Stimulated activated CD4-positive, alpha-beta T cell treated with anti-CD3 and anti-CD28 coated beads, Interleukin-4, amount 100 ng/mL, for 48 hours (primary cell): ENCODE measurements at places on chromosomes 2 and 18.

- DNase-seq, result no peak
Measured at GRCh38 chr18:56662902-56663301, 11.7 kb downstream of the WDR7 start.

GRCh38 chr2:174951745-174952144, 53.4 kb downstream of the CHN1 start:
- no peak for DNase-seq

DNA sequence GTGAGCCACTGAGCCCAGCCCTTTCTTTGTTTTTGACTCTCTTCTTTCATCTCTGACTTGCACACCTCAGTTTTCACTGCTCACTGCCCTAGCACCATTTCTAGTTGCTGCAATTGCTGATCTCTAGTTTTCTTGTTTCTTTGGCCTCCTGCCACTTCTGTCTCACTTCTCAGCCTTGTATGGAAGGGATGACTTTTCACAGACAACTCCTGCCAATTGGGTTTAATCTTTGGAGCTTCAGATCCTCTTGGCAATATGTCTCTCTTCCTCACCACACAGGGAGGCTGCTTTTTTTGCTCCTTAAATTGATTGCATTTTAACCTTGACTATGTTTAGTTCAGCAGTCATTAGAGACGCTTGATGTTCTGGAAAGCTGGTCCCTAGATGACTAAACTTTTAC, 323.1 kb downstream of the CTNNA2 start:
- DNase-seq, result no peak

DNA sequence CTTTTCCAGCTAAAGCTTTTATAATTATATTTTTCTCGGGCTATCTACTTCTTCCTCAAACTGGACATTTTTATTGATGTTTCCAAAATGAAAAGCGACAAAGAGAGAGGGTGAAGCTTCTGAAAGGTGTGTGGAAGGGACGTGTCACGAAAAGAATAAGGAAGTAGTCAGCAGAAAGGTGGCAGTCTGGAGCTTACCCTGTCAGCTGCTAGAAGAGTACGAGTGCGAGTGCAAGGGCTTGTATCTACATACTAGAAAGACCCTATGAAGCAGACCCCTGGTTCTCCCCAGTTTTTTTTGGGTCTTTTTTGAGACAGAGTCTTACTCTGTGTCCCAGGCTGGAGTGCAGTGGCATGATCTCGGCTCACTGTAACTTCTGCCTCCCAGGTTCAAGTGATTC, 14.6 kb downstream of the FHL2 start:
- DNase-seq, result no peak

DNA sequence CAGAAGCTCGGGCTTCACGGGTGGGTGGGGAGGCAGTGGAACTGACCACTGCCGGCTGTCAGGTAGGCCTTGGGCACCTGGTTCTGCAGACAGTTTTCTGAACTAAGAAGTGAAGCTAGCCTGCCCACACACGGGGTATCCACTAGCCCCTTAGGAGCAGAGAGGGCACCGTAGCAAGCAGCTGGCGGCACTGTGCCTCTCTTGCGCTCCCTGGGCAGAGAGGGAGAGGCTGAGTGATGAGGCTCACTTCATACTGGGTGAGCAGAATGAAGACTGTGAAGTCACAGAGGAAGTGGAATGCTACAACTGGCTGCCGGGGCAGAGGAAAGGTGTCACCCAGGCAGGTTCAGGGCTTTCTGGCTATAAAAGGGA, 753 bp downstream of the ITPRIPL1 start:
- DNase-seq, result no peak

DNA sequence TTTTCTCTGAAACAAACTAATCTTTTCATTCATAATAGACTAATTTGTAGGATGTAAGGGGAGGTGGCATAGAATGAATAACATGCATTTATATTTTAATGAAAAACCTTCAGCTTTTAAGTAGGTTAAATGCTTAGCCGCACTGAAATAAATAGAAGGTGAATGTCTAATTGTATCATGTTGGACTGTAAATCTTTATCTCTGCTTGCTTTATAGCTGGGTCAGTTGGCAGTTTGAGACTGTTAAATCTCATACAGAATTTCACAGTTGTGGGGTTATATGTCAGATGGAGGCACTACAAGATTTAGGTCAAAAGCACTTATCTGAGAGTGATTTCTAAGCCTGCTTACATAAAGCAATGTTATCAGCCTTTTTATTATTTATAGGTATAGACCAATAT, 174.7 kb upstream of the SIX3 start:
- no peak for DNase-seq
